Kidney (tissue), 22 donors: ENCODE measurements at places on chromosomes 3 and 15. TPM values are rescaled to one million over a fixed set of nuclear protein-coding genes. Genes with fewer than 3 reads are reported as not detected.

DNA sequence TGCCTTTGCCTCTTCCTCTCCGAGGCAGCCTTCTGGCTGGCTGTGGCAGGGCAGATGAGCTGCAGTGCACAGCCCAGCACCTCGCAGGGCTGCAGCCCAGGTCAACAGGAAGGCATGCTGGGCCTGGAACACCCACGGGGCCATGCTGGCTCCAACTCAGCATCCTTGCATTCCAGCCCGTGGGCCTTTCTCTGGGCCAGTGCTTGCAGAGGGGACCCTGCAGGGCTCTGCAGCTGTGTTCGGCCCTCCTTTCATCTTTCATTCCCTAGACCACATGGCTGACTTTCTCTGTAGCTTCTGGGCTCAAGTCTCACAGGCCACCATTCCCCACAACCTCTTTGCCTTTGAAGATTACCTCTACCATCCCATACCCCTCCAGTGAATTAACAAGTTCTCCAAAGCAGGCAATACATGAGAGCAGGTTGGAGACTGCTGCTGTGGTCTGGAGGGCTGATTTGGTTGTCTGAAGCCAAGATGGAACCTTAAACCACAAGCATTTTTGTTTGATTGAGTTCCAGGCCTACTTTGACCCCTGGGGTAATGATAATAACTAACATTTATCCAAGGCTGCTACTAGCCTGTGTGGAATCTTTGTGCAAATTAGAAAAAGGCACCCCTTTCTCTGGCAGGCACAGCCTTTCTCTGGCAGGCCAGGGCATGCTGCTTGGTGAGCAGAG lies 5.9 kb downstream of the FAM131A start:
- no peaks in the 10 kb centered on the region for H3K27me3 ChIP-seq
- H3K4me3 ChIP-seq, result no peak overlapping the region
- H3K4me1 ChIP-seq, result peaks cover 8% of the 10 kb centered on the region

Gene RBPMS2
- total RNA-seq, result 8.2 TPM

Gene IQCF5
- total RNA-seq, result not detected

Gene AEN
- total RNA-seq, result 17.4 TPM

DNA sequence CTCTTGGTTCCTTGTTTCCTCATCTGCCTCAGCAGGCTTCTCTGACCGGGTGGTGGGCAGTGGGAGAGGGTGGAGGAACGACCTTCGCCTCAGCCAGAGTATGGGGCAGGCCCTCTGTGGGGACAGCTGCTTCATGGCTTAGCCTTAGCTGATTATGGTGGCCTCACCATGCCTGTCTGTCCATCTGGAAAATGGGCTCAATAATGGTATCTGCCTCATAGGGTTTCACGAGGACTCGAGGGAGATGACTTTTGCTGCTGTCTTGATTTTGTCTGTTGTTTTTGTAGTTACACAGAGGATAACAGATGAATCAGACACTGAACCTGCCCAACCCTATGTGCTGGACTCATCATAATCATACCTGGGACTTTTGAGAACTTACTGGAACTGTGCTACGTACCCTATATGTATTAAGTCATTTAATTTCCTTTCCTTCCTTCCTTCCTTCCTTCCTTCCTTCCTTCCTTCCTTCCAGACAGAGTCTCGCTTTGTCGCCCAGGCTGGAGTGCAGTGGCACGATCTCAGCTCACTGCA lies 46.5 kb downstream of the CDC25A start:
- DNase-seq, result no peak
- no peaks in the 10 kb centered on the region for H3K27me3 ChIP-seq
- H3K27ac ChIP-seq, result no peak overlapping the region
- peaks cover 10% of the 10 kb centered on the region for H3K4me1 ChIP-seq
- H3K4me3 ChIP-seq, result no peak overlapping the region

DNA sequence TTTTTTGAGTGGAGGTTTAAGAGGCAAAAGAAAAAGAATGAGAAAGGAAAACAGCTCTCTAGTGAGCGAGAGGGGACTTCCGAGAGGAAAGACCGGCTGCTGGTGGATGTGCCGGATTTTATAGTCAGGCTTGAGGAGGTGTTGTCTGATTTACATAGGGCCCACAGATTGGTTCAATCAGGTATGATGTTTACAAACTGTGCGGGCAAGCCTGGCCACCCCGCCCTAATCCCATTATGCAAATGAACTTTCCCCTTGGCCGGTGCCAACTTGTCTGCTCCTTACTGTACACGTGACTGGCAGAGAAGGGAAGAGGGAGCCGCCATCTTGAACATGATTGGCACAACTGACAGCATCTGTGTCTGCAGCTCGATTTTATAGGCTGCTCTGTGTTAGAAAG lies 44.7 kb downstream of the FAM43A start:
- no peak overlapping the region for H3K27ac ChIP-seq
- no peaks in the 10 kb centered on the region for H3K27me3 ChIP-seq
- H3K36me3 ChIP-seq, result no peaks in the 10 kb centered on the region
- peak; percentile 82 for DNase-seq
- H3K4me3 ChIP-seq, result no peak overlapping the region
- H3K4me1 ChIP-seq, result no peaks in the 10 kb centered on the region

Gene ROBO2
- 1.3 TPM for total RNA-seq

DNA sequence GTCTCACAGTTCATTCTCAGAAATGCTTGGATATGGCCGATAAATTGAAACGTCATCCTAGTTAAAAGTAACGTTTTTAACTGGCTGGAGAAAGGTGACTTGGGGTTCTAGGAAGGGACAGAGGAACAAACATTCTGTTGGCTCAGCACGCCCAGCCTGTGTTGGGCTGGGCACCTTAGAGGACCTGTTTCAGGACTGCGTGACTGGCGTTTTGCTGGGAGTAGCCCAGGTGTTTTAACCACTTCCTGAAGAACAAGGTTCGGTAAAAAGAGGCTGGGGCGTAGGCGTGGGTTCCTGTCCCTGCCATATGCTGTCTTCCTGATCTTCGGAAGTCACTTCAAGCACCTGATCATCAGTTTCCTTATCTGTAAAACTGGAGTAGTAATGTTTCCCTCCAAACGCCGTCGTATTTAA lies 1.1 kb upstream of the TLNRD1 start:
- peak overlapping the region; percentile 83 for H3K4me3 ChIP-seq
- H3K4me1 ChIP-seq, result peaks cover 4% of the 10 kb centered on the region
- DNase-seq, result no peak
- peak overlapping the region; percentile 90 for H3K27ac ChIP-seq

Gene AP4E1
- total RNA-seq, result 9.8 TPM

GRCh38 chr15:31571676-31572075 lies 245.0 kb downstream of the KLF13 start:
- no peak overlapping the region for H3K4me3 ChIP-seq
- no peaks in the 10 kb centered on the region for H3K27me3 ChIP-seq
- H3K27ac ChIP-seq, result no peak overlapping the region
- DNase-seq, result no peak
- H3K36me3 ChIP-seq, result no peaks in the 10 kb centered on the region
- no peaks in the 10 kb centered on the region for H3K4me1 ChIP-seq

- H3K27ac ChIP-seq, result no peak overlapping the region
- H3K27me3 ChIP-seq, result peaks cover 6% of the 10 kb centered on the region
- peaks cover 16% of the 10 kb centered on the region for H3K4me1 ChIP-seq
- DNase-seq, result no peak
- H3K36me3 ChIP-seq, result no peaks in the 10 kb centered on the region
Observed at GRCh38 chr15:80777137-80777536, 2.0 kb upstream of the CEMIP start.

DNA sequence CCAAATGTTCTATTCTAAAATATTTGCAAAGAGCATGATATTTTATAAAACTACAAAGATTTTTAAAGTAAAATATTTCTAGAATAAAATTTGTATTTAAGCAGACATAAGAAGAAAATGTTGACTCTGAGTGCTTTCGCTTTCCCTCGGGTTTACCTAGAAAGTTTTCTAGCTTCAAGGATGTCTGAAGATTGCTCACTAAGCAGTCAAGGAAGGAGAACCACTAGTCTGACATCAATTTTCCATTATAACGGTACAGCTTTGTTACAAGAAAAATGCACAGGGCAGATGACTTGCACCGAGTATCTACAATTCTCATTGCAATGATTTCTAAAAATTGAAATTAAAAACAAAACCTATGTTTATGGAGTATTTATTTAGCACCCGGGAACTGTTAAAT lies 14.2 kb downstream of the GPR15 start:
- H3K27me3 ChIP-seq, result no peaks in the 10 kb centered on the region
- DNase-seq, result no peak
- no peaks in the 10 kb centered on the region for H3K4me1 ChIP-seq
- no peak overlapping the region for H3K4me3 ChIP-seq
- no peaks in the 10 kb centered on the region for H3K36me3 ChIP-seq
- H3K27ac ChIP-seq, result no peak overlapping the region

GRCh38 chr15:36301947-36302346 lies 277.5 kb upstream of the CDIN1 start:
- H3K36me3 ChIP-seq, result no peaks in the 10 kb centered on the region
- no peaks in the 10 kb centered on the region for H3K4me1 ChIP-seq
- DNase-seq, result no peak
- no peak overlapping the region for H3K4me3 ChIP-seq
- H3K27ac ChIP-seq, result no peak overlapping the region

DNA sequence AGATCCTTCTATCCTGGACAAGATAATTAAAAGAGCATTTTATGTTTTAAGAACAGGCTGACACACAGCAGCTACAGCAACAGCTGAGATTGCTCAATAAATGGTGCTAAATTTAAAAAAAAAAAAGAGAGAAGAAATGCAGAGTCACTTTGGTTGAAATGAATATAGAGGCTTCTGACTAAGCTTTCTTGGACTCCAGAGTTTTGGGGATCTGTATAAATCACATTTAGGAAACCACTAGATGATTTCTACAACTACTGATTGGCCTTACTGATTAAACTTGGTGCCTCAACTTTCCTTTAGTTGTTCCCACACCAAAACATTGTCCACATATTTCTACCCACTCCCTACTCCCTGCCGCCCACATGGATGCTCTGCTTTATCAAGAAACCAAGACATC lies 132.9 kb upstream of the ZBTB20 start:
- H3K27me3 ChIP-seq, result no peaks in the 10 kb centered on the region
- H3K27ac ChIP-seq, result no peak overlapping the region
- no peak for DNase-seq
- no peak overlapping the region for H3K4me3 ChIP-seq

GRCh38 chr3:192212979-192213378 lies 514.4 kb downstream of the FGF12 start:
- H3K4me3 ChIP-seq, result no peak overlapping the region
- no peak overlapping the region for H3K27ac ChIP-seq
- no peaks in the 10 kb centered on the region for H3K27me3 ChIP-seq

- DNase-seq, result no peak
- no peak overlapping the region for H3K4me3 ChIP-seq
- no peaks in the 10 kb centered on the region for H3K36me3 ChIP-seq
- H3K27me3 ChIP-seq, result no peaks in the 10 kb centered on the region
Observed at GRCh38 chr3:126053513-126053912, 30.4 kb downstream of the SLC41A3 start.

GRCh38 chr3:13219902-13220296 lies 146.7 kb upstream of the IQSEC1 start:
- no peak overlapping the region for H3K27ac ChIP-seq
- H3K36me3 ChIP-seq, result no peaks in the 10 kb centered on the region
- no peak overlapping the region for H3K4me3 ChIP-seq
- no peaks in the 10 kb centered on the region for H3K27me3 ChIP-seq
- no peak for DNase-seq
- H3K4me1 ChIP-seq, result no peaks in the 10 kb centered on the region

- no peak overlapping the region for H3K4me3 ChIP-seq
- no peak for DNase-seq
- peaks cover 8% of the 10 kb centered on the region for H3K4me1 ChIP-seq
- H3K27ac ChIP-seq, result no peak overlapping the region
- H3K36me3 ChIP-seq, result no peaks in the 10 kb centered on the region
Observed at GRCh38 chr3:46908294-46908985, 30.9 kb downstream of the PTH1R start.

GRCh38 chr3:126558336-126559071 lies at the start of gene C3orf22:
TSS of gene C3orf22 (minus strand) at chr3:126558932. CDS start at chr3:126553390, 5,542 bp downstream.
- H3K36me3 ChIP-seq, result no peaks in the 10 kb centered on the region
- no peak within 1 kb of the TSS for H3K27ac ChIP-seq
- H3K27me3 ChIP-seq, result no peaks in the 10 kb centered on the region
- peak; percentile 16 for DNase-seq
- H3K4me3 ChIP-seq, result no peak within 1 kb of the TSS
- no peaks in the 10 kb centered on the region for H3K4me1 ChIP-seq

Gene FANCD2OS
- not detected for total RNA-seq
